ENCODE measurements at places on chromosomes 12 and 14.

DNA sequence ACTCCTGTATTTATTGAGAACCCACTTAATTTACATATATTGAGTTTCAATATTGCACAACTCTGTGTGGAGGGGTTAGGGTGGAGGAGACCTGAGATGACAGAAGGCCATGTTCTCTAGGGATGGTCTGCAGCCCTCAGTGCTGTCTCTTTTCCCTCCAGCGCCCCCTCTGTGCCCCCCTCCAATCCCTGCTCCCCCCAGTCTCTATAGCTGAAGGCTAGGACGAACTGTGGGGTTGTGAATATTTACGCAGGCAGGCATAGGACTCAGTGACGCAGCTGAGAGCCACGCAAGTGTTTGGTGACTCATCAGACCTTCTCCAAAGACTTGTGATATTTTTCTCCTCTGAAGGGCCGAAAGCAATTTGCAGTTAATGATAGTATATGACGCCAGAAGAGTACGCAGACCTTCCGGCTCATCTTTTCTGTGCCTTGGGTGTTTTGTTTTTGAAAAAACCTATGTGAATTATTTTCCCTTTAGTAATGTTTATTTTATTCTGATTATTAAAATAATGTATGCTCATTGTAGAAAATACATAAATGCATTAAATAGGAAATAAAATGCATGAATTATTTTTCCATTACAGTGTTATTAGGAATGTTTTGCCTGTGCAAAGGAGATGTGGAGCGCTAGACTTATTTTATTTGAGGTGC, 85.3 kb downstream of the SLC25A47 start:
- no peak for DNase-seq

DNA sequence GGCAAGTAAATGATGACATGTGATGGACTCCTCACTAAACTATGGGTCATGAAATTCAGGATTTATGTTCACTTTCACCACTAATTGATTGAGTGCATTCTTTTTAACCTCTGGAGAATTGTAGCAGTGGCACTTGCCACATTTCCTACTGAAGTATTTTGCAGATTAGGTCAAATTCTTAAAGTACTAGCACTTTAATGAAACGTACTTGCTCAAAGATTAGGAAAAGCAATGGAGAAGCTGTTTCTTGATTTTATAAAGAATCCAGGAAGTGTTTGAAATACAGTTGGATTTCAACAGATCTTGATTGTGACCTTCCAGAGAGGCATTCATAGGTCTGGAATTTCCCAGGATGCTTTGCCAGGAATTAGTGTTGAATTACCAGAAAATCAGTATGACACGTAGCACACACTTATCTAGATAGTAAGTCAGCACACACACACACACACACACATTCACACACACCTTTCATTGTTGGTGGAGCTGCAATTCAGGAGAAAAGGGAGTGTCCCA, 162.6 kb downstream of the MYRFL start:
- DNase-seq: no peak

DNA sequence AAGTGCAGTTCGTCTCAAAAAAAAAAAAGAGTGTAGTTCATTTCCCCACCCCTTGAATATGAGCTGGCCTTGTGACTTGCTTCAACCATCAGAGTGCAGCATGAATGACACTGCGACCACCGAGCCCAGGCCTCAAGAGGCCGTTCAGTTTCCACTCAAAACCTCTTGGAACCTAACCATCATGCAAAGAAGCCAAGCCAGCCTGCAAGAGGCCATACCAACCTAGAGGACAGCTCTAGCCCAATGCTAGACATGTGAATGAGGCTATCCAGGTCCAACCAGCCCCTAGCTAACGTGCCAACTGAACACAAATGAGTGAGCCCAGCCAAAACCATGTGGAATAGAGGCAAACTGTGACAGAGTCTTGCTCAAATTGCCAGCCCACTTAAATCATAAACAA, 29.7 kb downstream of the R3HDM2 start:
- DNase-seq: no peak

DNA sequence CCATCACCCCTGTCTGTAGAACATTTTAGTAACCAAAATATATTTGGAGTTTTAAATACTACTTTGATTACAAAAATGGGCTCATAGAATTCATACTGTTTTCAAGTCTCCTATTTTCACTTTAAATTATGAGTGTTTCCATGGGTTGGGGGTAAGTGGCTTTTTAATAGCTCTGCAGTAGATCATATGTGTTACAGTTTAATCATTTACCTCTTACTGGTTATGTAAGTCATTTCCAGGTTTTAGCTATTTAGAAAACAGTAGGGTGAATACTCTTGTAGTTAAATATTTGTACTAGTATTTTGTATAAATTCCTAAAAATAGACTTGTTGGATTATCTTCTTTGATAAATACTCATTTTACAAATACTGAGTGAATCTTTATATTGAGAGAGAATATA, 8.2 kb downstream of the PCNX1 start:
- no peak for DNase-seq

DNA sequence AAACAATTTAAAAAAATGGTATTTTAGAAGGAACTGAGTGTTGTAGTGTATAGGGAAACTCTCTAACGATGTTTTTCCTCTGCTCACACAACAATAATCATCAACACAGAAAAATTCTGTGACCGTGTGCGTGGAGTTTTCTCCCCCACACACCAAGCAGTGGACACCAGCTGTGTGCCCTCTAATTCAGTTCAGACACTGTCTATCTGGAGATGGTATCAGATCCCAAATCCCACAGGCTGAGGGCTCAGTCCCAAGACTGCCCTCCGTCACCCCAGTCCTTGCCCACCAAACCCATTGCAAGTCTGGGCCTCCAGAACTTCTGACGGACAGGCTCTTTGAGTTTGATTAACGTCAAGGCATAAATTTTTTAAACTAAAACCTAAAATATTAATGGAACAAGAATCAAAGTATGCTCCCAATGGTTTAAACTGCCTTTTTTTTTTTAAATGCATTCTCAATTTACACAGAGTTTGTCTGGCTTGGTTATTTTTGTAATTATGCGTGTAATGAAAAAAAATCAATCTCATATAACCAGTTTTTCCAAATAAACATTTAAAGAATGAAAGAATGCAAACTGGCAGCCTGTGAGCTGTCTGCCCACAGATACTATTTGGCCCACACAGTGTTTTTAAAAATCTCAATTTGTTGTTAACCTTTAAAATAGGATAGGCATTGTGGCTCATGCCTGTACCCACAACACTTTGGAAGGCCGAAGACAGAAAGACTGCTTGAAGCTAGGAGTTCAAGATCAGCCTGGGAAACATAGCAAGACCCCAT, 19.2 kb downstream of the BLTP3B start:
- no peak for DNase-seq

GRCh38 chr14:103549361-103550311, 12.8 kb downstream of the BAG5 start:
- no peak for DNase-seq

- DNase-seq: no peak
Measured at GRCh38 chr12:98419795-98420404, 95.5 kb upstream of the TMPO start.

- no peak for DNase-seq
Measured at GRCh38 chr12:97404543-97404942, 58.1 kb upstream of the RMST start.
